ENCODE measurements at places on chromosomes 11 and 22.

DNA sequence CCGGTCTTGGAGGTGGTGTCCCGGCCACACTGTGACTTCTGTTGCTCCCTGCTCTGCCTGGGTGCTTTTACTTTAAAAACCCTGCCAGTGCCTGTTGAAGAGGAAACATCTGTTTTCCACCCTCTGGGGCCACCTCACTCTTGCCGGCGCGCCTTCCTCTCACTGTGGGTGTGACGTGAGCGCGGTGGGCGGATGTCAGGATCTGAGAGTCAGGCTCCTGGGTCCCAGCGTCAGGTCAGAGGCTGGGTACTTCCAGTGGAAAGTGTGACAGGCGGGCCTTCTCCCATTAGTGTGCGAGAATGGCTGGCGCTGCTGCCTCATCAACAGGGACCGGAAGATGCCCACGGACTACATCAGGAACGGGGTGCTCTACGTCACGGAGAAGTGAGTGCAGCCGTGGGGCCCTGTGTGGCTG lies 54.2 kb downstream of the GRAMD4 start:
- DNase-seq, result peak; percentile 51

- no peak for DNase-seq
These were observed 510 bp upstream of the LSP1 start for GRCh38 chr11:1852271-1852876.

DNA sequence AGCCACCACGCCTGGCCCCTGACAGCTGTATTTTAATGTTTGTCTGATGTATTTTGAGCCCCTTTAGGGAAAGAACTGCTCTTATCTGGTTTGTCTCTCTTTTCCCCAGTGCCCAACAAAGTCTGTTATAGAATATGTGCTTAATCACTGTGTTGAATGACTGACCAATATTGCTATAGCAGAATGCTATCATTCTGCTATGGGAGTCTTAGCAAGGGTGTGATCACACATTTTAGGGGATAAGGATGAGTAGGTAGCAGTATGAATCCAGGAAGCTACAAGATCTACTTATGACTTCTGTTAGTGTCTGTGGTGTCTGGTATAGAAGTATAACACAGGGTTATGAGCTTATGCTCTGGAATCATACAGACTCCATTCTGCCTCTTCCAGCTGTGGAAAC lies 117.5 kb upstream of the RRM1 start:
- no peak for DNase-seq

DNA sequence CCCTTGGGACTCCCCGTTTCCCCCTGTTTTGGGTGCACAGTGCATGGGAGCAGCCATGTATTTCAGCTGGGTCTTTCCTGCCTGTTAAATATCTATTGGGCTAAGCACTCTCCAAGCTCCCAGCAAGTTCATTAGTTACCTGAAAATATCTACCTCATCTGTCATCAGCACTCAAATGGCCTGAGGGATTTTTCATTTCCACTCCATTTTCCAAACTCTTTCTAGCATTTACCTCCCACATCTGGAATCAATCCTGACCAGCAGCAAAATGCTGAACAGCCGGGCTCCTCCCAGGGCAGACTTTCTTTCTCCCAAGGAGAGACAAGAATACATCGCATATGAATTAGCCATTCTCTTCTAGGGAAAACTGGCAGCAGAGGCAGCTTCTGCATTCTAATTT lies 273.5 kb upstream of the MPPED2 start:
- DNase-seq, result no peak

GRCh38 chr22:35726933-35727332 lies 9.3 kb downstream of the APOL5 start:
- no peak for DNase-seq

DNA sequence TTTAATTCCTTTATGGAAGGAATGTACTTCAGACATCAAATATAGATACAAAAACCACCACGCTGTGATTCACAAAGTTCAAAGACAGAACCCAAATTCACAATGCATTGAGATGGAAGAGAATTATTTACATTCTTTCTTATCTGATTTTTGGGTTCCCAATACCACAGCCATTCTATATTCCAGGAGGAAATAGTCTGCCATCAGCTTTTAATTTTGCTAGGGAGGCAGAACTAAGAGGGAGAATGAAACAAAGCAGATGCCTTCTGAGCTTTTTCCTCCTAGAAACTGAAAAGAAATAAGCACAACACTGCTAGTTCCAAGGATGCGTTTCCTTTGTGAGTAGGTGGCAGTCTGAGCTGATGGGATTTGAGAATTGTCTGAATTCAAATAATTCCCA lies 283.0 kb upstream of the NARS2 start:
- no peak for DNase-seq

DNA sequence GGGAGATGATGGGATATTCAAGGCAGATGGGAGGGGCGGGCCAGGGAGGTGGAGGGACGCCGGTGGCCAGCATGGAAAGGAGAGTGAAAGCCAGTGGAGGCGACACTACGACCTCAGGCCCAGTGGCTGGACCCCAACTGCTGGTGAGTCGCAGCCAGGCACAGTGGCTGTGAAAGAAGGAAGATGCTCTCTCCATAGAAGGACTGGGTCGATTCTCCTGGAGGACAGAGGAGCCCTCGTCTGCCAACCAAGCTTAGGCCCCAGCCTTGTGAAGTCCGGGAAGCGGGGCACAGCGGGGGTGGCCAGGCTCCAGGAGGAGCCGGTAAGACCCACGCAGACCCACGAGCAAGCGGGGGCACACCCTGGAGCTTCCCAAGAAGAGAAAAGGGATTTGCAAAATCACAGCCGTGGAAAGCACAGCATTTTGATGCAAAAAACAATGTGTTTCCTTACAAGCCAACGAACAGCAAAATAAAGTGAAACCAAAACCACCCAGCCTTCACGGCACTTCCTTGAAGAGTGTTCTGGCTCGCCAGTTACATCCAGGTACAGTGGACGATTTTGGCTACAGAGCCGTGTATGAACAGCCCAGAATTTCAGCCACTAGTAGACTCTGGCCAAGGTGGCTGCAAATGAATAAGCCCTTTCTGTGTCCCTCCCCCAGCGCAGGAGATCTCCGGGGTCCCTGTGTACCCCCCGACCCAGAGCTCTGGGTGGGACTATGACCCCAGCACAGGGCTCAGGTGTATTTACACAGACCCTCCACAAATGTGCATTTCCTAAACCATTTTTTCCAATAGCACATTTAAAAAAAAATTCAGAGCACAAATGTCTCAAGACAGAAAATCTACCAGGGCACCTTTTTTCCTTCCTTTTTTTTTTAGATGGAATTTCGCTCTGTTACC lies 96.9 kb downstream of the TRMU start:
- no peak for DNase-seq

DNA sequence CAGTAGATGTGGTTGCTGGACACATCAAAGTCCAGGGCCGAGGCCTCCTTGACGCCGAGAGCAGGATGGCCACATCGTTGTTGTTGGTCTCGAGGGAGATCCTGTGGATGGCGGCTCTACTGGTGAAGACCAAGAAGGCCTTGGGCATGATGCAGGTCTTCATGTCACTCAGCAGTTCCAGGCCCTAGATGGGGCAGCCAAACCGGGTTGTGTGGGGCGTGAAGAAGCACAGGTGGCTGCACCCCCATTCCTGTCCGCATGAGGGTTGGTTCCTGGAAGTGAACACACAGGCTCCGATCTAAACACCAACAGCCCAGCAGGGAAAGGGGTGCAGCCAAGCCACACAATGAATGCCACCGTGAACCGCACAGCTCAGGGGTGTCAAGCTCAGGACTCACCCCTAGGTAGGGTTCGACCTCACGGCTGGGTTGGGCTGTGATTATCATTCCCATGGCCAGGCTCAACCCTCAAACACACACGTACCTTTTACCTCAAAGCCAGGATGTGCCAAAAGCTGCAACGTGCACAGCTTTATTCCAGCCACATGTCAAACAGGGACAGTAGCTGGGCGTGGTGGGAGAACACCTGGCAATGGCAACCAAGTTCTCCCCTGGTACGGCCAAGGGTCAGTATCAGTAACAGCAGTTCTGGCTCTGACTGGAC lies 132.3 kb downstream of the CRYBB2 start:
- no peak for DNase-seq

DNA sequence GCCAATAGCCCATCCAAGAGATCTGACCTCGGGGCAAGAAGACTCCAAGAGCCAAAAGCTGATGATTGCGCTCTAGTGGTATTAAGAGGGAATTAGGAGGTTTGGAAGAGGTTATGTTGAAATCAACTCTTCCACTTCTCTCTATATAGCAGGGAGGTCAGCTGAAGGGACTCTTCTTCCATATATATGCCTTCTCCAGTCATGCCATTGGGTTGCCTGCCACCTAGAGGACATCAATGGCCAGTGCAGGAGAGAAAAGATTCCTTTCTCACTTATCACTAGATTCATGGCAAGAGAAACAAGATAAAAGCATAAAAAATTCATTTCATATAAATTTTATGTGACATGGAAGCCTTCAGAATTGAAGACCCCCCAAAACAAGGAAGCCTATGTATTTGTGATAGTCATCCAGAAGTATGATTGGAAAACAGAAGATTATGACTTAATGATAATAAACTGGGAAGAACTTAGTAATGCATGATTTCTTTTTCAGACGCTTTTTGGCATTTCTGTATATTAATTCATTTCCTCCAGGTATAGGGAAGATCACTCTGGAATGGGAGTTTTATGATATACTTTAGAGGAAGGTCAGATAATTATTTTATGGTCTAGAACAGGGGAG lies 435.1 kb upstream of the DDI1 start:
- DNase-seq, result peak; percentile 69

- DNase-seq, result no peak
These were observed 358.4 kb downstream of the CTTN start for GRCh38 chr11:70756756-70757155.

DNA sequence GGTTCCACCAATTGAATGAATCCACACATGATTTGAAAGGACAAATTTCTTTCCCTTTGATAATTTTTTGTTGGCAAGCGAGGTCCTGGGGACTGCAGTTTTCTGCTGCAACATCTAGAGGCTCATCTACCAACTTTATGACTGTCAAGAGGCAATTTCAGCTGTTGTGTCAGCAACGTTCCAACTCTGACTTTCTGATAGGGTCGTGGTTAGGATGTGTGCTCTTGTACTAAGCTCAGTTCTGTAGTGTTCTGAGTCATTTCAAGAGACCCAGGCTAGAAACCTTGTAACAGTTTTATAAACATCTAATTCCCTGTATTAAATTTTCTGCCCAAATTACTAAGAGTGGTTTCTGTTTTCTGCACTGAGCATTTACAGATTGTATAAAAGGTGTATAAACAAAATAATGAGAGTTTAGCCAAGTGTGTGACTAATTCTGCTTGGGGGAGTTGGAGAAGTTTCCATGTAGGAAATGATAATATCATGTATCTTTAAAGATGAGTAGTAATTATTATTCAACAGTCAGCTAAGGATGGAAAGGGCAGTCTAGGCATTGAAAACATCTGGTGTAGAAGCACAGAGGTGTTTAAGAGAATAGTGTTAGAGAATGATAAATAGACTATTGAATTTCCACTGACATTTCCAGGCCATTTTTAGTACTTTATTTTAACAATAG lies 72.2 kb downstream of the RBMXL2 start:
- DNase-seq, result no peak

GRCh38 chr22:49829044-49829853 lies 1.6 kb upstream of the BRD1 start:
- DNase-seq, result no peak

GRCh38 chr22:26606611-26607010 lies 11.2 kb downstream of the CRYBB1 start:
- DNase-seq, result no peak

DNA sequence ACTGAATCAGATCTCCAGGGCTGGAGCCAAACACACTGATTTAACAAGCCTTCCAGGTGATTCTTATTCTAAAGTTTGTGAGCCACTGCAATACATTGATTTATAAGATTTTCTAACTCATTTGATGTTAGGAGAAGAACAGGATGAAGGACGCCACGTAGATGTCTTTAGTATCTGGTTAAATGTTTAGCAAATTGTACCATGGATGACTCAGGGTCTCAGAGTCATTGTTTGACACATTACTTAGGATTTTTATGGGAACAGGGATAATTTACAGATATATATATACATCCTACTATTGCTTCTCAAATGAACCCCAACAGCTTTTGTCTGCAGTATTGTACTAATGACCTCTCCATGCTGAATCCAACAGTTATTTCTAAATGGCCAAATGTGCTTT lies 143.1 kb upstream of the DDI1 start:
- no peak for DNase-seq

DNA sequence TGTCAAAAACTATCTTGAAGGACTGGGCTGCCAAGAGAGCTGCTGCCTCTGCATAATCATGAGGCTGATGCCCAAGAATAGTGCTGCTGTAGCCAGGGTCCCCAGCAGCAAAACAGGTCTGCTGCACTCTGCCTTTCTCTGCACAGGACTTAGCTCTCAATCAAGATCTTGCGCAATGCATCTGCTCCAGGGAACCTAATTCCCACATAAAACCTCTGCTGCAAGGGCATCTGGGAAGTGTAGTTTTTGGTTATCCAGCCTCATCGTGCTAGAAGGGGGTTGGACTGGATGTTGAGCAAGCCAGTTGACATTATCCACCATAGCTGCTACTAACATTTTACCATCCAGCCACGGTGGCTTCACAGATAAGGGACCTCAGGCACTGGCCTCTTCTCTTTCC lies 192.7 kb downstream of the C11orf91 start:
- DNase-seq, result peak; percentile 28

DNA sequence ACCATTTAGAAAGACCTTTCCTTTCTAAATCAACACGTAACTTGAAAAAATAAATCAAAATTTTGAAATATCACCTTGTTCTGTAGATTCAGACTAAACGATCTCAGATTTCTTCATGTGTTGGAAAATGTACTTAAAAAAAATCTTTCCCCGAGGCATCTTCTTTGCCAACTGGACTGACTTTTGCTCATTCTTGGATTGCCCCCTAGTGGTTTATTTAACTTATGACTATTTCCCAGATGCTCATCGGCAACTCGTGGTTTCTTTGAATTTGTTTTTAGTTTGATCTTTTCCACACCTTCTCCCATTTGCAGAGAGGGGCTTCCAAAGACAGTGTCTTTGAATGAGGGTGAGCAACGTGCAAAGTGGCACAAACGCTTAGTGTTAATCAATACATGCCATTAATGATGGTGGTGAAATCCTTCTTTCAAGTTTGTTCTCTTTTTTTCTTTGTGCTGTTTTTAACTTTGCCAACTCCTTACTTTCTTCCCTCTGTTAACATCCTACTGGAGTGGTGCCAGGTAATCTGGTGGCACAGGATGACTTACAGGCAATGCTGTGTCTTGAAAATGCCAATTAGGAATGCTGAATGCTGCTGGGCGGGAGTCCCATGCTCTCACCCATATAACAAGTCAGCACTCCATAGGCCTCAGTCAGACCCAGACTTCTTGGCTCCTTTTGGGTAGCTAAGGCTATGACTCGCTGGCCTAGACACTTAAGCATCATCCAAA lies 18.3 kb downstream of the PRSS23 start:
- DNase-seq, result peak; percentile 58

DNA sequence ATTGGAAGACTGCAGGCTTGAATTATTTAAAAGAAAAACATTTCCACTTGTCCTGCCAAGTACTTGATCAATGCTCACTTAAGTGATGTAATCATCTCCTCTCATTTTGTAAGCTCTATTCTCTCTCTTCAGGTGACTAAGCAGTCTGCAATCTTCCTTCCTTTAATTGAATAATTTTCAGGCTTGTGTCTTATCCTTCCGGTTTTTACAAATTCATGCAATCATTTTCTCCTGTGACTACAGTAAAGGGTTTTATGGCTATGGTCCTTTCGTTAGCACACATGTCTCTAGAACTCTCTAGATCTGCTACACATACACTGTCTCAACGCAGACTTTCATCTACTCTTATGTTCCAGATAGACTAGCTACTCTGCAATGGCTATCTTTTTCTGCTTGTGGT lies 12.6 kb upstream of the UPB1 start:
- peak; percentile 56 for DNase-seq
